ENCODE measurements at places on chromosomes 1 and 21.

DNA sequence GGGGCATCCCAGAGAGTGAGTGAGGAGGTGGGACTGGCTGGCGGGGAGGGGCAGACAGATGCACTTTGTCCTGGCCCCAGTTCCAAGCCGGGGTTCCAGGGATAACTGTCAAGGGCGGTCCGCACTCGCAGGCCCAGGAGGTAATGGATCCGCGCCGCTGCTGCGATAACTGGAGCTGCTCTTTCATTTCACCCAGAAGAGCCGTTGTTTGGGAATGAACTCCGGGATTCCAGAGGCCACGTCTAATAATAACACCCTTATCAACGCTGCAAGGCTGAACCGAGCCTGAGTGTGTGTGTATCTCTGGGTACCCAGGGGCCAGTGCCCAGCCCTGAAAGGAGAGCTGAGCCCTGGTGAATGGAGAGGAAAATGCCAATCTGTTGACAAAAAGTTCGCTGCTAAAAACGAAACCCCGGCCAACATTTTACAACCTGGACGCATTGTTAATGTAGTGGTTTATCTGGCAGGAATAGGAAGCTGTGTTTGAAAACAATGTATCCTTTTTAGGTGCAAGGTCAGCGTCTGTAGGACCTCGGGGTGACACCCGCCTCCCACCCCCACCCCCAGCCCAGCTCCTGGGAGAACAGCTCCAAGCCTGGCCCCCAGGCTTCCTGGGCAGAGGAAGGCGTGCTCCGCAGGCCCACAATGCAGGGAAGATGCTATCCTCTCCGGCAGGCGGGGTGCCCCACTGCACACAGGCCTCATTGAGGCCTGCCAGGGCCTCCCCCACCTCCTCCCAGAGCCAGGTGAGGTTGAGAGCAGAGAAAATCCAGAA is 119.7 kb downstream of the PROX1 start:
- DNase-seq, result no peak

GRCh38 chr1:211343607-211344006 is 17.0 kb downstream of the TRAF5 start:
- DNase-seq, result no peak

DNA sequence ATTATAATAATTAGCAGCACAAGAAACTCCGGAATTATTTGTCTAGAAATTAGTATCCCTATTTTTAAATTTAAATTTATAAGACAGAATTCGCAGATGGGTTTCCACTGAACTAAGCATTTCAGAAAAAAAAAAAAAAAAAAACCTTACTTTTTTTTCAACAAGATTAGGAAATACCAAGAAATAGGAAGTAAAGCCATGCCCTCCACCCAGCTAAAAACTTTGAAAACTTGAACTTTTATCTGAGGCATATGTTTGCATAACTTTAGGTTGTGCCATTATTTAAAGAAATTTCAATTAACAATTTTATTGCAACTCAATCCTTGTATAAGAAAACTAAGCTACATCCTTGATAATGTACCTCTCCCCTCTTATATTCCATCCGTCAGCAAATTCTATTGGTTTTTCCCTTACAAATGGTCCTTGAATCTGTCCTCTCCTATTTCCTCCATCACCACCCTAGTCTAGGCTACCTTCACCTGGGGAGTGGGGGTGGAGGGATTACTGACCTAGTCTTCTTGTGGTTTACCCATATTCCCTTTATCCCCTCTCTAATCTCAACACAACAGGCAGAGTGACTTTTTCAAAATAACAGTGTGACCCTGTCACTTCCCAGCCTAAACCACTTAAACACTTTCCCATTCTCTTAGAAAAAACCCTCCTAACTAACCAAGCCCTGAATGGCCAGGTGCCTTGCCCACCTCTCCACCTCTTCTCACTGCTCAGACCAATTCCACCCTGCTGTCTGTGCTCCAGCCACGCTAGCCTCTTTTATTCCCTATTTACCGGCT is 1.4 kb upstream of the EVI5 start:
- DNase-seq, result no peak

DNA sequence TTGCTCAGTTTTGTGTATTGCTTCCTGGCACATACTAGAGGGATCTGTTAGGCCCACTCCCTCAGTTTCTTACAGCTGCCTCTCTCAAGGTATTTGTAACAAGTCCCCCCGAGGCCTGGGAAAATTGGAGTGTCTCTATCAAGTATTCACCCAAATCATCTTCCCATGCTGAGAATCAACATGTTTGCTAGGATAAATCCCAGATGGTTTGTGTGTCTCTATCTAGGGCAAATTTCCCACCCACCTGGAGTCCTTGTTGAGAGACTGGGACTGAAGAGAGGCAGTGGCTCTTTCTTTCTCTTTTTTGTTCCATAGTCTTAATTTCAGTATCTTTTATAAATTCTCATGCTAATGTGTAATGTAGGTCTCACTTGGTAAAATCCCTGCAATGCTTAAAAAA is 58.0 kb downstream of the OLFM3 start:
- no peak for DNase-seq

DNA sequence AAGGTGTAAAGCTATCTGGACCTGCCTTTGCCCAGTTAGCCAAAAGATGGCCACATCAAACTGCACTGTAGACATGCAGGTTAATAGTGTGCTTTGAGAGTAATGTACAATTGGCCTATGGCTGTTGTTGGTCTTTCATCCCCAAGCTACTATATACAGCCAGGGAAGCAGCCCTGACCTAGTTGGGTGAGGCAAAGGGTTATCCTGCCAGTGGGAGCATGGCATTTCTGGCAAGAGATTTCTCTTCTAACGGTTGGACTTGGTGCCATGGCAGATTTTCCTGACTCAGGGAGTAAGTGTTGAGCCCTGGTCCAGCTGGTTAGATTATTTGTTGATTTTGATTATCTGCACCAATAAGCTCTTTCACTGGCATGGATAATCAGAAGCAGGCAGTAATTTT is 119.8 kb downstream of the SDCCAG8 start:
- no peak for DNase-seq

- DNase-seq, result no peak
Measured at GRCh38 chr1:95246511-95246910, 12.5 kb downstream of the RWDD3 start.

GRCh38 chr1:221381910-221382623 is 359.8 kb downstream of the DUSP10 start:
- DNase-seq, result no peak

DNA sequence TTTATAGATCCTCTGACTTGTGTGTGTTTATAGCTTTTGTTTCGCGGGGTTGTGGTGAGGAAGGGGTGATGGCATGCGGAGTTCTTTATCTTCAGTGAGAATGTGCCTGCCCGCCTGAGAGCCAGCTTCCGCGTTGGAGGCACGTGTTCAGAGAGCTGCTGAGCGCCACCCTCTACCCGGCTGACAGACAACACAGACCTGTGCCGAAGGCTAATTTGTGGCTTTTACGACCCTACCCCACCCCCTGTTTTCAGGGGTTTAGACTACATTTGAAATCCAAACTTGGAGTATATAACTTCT is 14.4 kb upstream of the CD101 start:
- no peak for DNase-seq

- DNase-seq, result no peak
Measured at GRCh38 chr1:46515576-46515975, 25.9 kb downstream of the DMBX1 start.

DNA sequence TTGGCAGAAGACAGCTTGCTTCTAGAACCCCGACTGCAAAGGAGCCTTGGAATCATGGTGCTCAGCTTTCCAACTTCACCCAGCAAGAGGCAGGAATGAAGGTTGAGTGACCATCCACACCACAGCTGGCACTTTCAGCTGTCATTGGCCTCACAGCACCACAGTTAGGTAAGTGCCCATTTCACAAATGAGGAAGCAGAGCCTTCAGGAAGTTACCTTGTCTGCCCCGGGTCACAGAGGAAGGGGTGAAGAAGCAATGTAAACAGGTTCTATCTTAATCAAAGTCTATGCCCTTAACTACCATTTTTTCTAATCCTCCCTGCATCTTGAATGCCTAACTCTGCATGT is 156.0 kb downstream of the GLUL start:
- DNase-seq, result no peak

- DNase-seq, result no peak
Measured at GRCh38 chr1:1976031-1976430, 27.6 kb downstream of the CFAP74 start.

DNA sequence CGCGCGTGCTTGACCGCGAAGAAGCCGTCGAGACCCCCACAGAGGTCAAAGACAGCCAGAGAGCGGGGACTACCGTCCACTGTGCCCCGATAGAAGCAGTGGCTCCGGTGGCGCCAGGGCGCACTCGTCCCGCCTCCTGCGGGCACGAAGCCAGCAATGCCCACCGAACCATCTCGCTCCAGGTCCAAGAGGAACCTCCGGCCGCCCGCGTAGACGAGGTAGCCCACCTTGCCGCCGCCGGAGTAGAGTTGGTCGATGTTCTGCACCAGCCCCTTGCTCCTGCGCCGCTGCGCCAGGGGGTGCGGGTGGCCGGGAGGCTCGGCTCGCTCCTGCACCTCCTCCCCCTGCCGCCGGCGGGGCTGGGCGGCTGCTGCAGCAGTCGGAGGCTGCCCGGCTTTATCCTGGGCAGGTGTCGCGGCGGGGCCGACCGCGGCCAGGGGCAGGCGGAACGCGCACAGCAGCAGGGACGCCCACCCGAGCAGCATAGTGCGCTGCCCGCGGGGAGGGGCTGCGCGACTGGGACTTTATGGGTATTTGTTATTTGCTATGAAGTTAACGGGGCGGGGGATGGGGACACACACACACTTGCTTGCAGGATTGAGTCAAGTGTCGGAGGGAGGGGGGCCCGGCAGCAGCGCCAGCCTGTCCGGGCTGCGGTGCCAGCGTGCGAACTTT is 844 bp downstream of the ADAMTS5 start:
- no peak for DNase-seq

DNA sequence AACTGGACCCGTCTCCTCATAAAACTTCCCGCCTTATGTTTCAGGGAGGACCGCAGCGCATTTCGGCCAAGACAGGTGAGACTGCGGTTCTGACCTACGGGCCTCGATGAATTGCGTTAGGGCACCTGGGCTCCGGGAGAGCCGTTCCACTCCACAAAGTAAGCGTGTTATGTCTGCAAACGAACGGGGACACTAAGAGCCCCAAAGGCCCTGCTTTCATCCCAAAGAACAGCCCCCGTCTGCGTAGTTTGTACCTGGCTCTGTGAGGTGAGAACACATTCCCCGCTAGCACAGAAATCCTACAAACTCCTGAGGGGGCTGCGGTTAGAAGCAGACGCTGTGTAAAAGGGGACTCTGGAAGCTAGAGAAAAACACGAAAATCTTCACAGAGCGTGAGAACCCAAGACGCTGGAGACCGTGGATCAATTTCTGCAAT is 41.6 kb upstream of the PPIAL4F start:
- no peak for DNase-seq

- DNase-seq, result no peak
Measured at GRCh38 chr1:23035823-23036452, 16.7 kb downstream of the KDM1A start.
